ENCODE measurements at places on chromosomes 11 and 22. TPM values are rescaled to one million over a fixed set of nuclear protein-coding genes. Genes with fewer than 3 reads are reported as not detected.

RNF215 gene
- total RNA-seq = 13.9 TPM

SLC1A2 gene
- 1.7 TPM for total RNA-seq

HTR3A gene
- total RNA-seq = 8.1 TPM

- no peak for DNase-seq
- H3K4me1 ChIP-seq = peaks cover 29% of the 10 kb centered on the region
- H3K27ac ChIP-seq = no peak overlapping the region
- no peaks in the 10 kb centered on the region for H3K36me3 ChIP-seq
- H3K4me3 ChIP-seq = no peak overlapping the region
Measured at GRCh38 chr11:73578592-73579185, 19.2 kb downstream of the FAM168A start.

DNA sequence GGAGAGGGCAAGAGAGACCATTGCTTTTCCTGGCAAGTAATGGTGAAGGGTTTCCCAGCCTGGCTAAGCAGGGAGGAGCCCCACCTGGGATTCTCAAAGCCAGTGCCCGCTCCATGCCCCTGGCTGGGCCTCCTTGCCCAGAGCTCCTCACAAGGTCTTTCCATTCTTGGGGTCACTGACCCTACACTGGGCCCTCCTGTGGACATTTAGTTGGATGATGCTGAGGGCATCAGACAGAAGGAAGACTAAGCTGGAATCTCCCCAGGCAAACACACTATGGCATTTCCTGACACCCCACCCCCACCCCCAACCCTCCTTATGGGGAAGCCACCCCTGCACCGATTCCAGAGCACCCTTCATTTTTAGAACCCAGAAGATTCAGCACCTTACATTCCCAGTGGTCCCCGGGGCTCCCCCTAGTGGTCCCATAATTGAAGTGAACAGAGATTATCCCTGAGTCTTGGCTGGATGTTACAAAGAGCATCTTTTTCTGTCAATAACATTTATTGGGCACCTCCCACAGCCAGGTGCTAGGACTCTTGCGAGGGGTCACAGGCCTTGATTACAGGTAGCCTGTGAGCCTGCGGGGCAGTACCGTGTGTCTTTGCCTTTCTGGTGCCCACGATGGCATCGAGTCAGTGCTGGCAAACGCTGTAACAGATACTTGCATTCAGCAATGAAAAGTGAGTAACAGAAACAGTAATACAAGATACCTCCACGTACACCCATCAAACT is 548.5 kb downstream of the BUD13 start:
- no peaks in the 10 kb centered on the region for H3K36me3 ChIP-seq
- no peaks in the 10 kb centered on the region for H3K27me3 ChIP-seq
- H3K27ac ChIP-seq = no peak overlapping the region
- peak; percentile 80 for DNase-seq

GRCh38 chr11:117820071-117820470 is 4.5 kb downstream of the FXYD2 start:
- H3K27ac ChIP-seq = no peak overlapping the region
- H3K36me3 ChIP-seq = no peaks in the 10 kb centered on the region
- H3K27me3 ChIP-seq = no peaks in the 10 kb centered on the region

DNA sequence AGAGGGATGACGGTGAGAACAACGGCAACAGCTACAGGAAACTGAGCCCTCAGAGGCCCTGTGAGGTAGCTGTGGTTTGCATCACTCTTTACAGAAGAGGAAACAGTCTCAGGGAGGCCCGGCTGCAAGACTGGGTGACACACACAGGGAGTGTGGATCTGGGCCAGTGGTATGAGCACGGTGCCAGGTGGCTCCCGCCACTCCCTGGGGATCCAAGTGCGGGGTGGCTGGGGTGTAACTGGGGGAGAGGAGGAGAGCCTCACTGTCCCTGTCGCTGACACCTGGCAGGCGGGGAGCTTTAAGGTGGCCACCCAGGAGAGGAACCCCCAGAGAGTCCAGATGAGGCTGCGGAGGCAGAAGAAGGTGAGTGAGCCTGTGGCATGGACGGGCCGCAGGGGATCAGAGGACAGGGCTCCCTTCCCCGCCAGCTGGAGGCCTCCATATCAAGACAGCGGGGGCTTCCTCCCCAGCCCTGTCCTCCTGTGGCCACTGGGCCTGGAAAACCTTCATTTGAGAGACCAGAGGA is 5.6 kb downstream of the RGL4 start:
- no peak overlapping the region for H3K27ac ChIP-seq
- DNase-seq = no peak
- H3K4me3 ChIP-seq = no peak overlapping the region
- H3K36me3 ChIP-seq = peaks cover 18% of the 10 kb centered on the region
- H3K4me1 ChIP-seq = no peaks in the 10 kb centered on the region

GRCh38 chr11:2375341-2375853 is 1.7 kb upstream of the CD81 start:
- peaks cover 11% of the 10 kb centered on the region for H3K4me1 ChIP-seq
- no peak overlapping the region for H3K4me3 ChIP-seq
- no peaks in the 10 kb centered on the region for H3K27me3 ChIP-seq

GRCh38 chr11:126163074-126163700 is 48.3 kb downstream of the RPUSD4 start:
- no peaks in the 10 kb centered on the region for H3K36me3 ChIP-seq
- H3K27me3 ChIP-seq = no peaks in the 10 kb centered on the region
- no peak overlapping the region for H3K27ac ChIP-seq
- no peak for DNase-seq
- no peak overlapping the region for H3K4me3 ChIP-seq
- H3K4me1 ChIP-seq = peaks cover 25% of the 10 kb centered on the region

GRCh38 chr22:44392446-44392921 is 79.7 kb upstream of the SHISAL1 start:
- H3K36me3 ChIP-seq = no peaks in the 10 kb centered on the region
- no peaks in the 10 kb centered on the region for H3K27me3 ChIP-seq
- H3K27ac ChIP-seq = no peak overlapping the region
- no peaks in the 10 kb centered on the region for H3K4me1 ChIP-seq
- H3K4me3 ChIP-seq = no peak overlapping the region
- DNase-seq = no peak

DNA sequence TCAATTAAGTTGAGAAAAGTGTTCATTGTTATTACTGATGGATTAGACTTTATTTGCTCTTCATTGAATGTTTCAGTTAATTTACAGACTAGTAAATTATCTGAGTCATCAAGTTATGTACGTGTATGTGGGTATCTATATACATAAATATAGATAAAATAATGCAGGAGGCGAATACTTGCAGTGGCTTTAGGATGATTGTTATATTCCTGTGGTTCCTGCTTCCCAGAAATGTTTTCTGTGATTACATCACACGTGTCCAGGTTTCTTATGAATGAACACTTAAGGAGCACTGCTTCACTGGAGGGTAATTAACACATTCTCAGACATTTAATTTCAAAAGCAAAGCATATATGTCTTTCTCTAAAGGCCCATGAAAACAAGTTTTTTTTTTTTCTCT is 28.4 kb downstream of the YAP1 start:
- no peak overlapping the region for H3K4me3 ChIP-seq
- no peaks in the 10 kb centered on the region for H3K36me3 ChIP-seq
- no peak for DNase-seq
- no peaks in the 10 kb centered on the region for H3K27me3 ChIP-seq
- peak overlapping the region; percentile 11 for H3K27ac ChIP-seq
- H3K4me1 ChIP-seq = peaks cover 16% of the 10 kb centered on the region

DNA sequence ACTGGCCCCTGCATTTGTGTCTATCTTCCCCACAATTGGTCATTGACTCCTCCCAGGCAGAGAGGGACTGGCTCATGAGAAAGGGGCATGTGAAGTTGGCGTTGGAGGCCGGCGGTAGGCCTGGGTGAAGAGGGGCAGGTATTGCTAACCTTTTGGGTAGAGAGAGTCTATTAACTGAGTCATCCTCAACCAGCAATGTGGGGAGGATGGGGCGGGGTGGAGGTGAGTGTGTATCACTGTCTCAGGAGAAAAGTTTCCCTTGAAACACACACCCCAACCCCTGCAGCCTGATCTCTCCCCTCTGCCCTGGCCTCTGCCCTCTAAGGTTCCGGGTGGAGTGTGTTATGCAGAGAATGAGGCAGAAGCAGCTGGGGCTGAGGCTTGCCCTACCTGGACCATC is 60.1 kb upstream of the PHF21B start:
- no peak for DNase-seq
- H3K36me3 ChIP-seq = no peaks in the 10 kb centered on the region
- no peak overlapping the region for H3K4me3 ChIP-seq
- H3K4me1 ChIP-seq = peaks cover 19% of the 10 kb centered on the region
- H3K27me3 ChIP-seq = no peaks in the 10 kb centered on the region

DNA sequence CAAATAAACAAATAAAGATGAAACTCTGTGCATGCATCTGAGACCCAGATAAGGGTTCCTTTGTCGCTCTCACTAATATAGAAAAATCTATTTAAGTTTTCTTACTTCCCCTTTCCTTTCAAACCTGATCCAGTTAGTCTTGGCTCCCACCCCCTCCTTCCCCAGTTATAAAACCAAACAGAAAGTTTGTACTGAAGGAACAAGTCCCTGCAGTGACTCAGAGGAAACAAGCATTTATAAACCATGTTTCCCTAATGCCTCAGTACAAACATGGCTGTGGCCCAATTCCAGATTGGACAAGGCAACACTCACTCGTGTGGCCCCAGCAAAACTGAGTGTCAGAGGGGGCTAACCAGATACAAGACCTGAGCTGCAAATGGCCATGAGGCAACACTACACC is 65.5 kb upstream of the ARHGAP20 start:
- no peak overlapping the region for H3K4me3 ChIP-seq
- no peaks in the 10 kb centered on the region for H3K4me1 ChIP-seq
- H3K36me3 ChIP-seq = no peaks in the 10 kb centered on the region
- no peak for DNase-seq
